ENCODE measurements at places on chromosomes 2 and 18.

GRCh38 chr2:197121756-197122385 is 188.7 kb downstream of the ANKRD44 start:
- DNase-seq: no peak

DNA sequence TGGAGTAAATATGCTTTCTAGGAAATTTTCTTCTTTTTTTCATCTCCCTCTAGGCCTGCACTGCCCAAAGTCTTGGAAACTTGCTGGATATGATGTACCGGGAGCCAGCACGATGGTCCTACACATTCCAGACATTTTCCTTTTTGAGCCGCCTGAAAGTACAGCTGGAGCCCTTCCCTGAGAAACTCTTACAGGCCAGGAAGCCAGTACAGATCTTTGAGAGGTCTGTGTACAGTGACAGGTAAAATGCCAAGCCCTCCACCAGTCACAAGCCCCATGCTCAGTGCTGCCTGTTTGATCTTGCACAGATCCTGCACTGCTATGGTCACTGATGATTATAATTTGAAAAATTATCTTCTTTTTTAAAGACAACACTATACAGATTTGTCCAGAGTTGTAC is 20.0 kb downstream of the DGUOK start:
- DNase-seq: no peak

- DNase-seq: no peak
These were observed 388.1 kb upstream of the CHAC2 start for GRCh38 chr2:53379547-53379946.

- DNase-seq: no peak
These were observed 204.1 kb upstream of the HAAO start for GRCh38 chr2:42996528-42996927.

DNA sequence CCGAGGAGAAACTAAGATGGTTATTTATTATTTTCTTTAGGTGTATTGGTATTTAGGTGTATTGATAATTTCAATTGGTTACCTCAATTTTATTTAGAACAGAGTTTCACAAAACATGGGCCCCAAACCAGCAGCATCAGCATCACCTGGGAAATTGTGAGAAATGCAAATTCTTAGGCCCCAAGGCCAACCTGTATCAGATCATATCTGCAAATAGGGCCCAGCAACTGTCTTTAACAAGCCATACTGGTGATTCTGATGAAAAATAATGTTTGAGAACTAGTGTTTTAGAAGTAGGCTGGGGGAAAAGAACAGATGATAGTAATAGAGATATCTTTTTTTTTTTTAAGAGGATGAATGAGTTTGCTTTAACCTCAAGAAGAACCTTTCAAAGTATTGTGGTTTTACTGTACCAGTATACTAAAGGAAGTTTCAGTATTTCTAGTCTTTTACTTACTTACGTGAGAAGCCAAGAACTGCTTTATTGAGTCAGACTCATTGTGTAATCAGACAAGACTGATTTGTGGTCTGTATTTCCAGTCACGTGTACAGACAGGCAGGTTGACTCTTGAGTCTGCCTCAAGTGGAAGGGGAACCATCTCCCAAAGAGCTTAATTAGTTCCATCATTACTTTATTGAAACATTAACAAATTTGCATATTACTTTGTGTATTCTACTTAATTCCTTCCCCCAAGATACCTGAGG is 60.4 kb upstream of the GAREM1 start:
- DNase-seq: peak; percentile 78

Measured in activated CD4-positive, alpha-beta T cell treated with anti-CD3 and anti-CD28 coated beads, Interleukin-2, Interleukin-4, amounts not matched to agents 100 ng/mL and 50 ng/mL, durations not matched to agents 16 hours and 8 hours (primary cell).